ENCODE measurements at places on chromosomes 4 and X. TPM values are rescaled to one million over a fixed set of nuclear protein-coding genes. Genes with fewer than 3 reads are reported as not detected.

GRCh38 chr4:74618659-74619058, 173.7 kb downstream of the AREG start:
- DNase-seq, result peak; percentile 79

- no peak for DNase-seq
Observed at GRCh38 chrX:133674726-133675470, 259.6 kb upstream of the GPC4 start.

DNA sequence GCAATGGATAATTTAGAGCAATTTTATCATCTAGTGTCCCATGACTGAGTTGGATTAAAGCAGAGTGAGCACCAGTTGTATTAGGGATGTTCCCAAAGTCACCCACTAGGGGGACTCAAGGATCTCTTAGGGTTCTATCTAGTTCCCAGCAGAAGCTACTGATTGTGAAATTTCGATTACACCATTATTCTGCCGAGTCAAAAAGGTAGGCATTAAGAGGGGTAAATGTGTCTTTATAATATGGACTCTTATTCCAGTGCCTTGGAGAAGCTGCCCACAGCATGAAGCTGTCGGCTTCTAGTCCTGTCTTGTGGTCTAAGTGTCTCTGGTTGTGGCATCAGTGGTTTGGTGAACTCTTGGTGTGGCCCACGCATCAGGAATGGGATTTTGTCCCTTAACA, 53.3 kb downstream of the RGS12 start:
- peak; percentile 78 for DNase-seq

The ZDHHC15 gene
- total RNA-seq, result 3.6 TPM

DNA sequence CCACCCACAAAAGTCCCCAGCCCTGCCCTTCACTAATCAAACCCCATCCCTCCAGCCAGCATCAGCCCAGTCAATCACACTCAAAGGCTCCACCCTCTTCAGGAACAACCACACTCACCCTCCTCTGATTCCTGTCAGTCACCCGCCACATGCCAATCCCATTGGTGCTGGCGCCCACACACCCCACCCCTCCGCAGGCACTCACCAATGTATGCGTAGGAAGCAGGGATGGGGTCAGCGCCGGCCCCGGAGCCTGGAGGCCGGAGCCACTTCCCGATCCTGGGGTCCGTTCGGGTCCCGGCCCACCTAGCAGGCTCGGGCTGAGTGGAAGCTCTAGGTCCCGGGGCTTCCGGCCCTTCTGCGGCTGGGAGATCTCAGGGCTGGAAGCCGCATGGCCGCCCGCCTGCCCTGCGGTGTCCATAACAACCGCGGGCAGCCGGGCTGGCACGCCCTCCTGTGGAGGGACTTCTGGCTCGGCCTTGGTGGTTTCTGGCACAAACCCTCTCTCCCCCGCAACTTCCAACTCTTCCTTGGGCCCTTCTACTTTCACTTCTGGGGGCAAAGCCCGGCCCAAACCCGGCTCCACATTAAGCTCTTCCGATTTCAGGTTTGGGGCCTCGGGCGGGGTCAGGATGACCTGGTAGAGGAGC, 7.9 kb upstream of the CFP start:
- no peak for DNase-seq

The SPINK2 gene
- total RNA-seq, result not detected

DNA sequence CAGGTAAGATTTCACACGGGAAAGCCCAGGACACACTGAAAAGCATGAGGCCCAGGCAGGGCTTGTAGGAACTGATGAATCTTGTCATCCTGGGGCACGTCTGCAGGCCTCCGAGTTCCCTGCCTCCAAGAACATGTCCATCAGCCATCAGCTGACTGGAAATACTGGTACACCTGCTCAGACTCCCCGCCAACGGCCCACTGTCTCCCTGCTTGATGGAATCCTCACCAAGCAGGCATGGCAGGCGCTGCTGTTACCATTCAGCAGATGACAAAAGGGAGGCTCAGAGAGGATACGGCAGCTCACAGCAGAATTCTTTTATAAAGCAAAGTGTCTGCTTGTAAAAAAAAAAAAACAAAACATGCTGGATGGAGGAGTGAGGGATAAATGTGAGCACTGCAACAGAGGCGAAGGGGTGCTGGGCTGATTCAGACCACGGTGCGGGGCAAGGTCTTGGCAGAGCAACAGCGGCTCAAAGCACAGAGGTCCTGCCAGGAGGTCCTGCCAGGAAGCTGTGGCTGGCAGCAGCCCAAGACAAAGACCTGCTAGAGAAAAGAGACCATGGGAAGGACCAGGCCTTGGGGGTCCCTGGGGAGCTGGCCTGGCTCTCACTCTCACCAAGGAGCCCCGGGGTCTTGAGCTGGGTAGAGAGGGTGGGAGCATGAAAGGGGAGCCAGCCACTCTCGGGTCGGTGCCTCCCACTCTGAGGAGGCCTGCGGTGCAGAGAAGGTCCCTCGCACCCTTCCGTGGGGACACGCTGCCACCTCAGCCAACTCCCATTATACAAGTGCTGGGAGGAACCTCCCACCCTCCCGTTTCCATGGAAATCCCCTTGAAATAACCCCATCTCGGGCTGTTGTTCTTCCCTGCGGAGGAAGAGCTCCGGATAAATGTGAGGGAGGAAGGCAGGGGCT, 25.6 kb downstream of the PPP2R2C start:
- DNase-seq, result no peak

DNA sequence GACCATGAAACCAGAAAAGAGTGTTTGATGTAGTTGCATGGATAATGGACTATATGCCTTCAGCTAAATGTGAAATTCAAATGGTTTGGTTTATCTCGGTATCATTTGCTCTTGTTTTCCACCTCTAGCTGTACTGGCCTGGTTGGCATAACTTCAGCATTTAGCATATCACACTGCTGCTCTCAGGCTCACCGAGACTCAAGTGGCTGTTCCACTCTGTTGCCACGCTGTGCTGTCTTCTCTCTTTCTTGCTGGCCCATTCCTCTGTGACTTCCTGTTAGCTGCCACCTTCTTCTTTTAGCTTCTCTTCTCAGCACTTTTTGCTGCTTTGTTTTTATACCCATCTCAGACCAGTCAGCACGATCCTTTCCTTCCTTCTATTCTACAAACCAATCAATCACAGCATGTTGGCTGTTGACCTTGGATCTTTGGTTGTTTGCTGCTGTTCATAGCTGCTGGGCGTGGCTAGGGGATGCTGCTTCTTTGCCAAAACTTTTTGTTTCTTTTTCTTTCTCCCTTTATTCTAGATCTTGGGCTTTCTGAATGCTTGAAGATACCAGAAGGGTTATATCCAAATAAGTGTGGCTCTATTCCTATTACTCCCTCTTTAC, 24.0 kb downstream of the INTS6L start:
- no peak for DNase-seq

The QRFPR gene
- total RNA-seq, result not detected

DNA sequence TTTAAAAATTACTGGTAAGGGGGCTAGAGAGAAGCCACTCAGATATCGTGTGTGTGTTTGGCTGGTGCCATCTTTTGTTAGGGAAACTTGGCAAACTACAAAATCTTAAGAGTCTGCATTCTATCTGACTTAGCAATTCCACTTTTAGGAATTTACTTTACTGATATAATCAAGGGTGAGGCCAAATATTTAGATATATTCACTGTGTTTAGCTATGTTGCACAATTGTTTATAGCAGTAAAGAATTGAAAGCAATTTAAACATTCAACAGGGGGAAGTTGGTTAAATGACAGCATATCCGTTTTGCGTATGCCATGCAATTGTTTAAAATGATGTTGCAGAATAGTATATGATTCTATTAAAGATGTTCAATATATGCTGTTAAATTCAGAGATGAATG, 6.4 kb upstream of the HERC3 start:
- no peak for DNase-seq

The OPN1MW3 gene
- total RNA-seq, result not detected

DNA sequence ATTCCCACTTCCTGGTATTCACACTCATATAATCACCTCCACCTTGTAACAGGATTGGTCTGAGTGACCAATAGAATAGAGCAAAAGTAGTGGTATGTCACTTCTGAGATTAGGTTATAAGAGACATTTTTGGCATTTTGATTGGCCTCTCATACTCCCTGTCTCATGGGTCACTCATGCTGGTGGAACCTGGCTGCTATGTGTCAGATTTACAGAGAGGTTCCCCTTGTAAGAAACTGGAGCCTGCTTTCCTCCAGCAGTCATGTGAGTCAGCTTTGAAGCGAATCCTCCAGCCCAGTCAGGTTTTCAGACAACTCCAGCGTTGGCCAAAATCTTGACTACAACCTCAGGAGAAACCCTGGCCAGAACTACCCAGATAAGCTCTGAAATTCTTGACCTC, 2.6 kb upstream of the OTUD4 start:
- peak; percentile 26 for DNase-seq

- DNase-seq, result no peak
Observed at GRCh38 chr4:36919721-36920120, 324.8 kb upstream of the NWD2 start.

DNA sequence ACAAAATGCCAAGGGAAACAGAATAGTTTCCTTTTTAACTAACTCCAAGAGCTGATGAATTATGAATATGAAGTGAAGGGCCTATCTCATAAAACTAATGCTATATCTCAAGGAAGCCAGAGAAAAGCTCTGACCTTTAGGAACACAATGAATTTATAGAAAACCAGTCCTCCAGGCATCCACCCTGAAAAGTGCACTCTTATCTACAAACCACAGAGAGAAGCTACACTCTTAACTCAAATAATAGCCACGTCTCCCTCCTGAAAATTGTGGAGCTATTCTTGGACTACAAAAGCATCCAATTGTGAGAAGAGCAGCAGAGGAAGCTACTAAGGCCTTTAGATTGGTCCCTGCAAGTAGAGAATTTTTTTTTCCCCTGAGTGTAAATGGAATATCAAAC, 253.9 kb downstream of the IL15 start:
- DNase-seq, result no peak

- no peak for DNase-seq
Observed at GRCh38 chr4:166067915-166068314, 194.9 kb downstream of the TLL1 start.

The NSUN7 gene
- not detected for total RNA-seq

The LONRF3 gene
- total RNA-seq, result 0.19 TPM

DNA sequence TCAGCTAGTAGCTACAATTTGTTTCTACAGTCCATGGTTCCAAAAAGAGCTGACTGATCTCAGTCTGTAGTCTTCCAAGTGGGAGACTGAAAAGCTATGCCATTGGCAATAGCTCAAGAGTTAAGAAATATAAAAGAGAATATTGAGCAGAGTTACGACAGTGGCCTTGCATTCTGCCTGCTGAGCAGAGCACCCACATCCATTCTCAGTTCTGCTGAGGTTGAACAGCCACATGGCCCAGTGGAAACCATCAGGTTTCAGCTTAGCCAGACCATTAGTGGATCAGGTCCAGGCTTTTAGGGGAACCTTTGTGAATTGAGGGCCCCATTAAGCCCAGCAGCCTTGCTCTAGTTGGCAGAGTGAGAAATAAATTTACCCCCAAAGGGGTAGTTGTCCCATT, 28.1 kb downstream of the ZNF81 start:
- no peak for DNase-seq

GRCh38 chrX:108261549-108262203, 170.1 kb downstream of the ATG4A start:
- peak; percentile 65 for DNase-seq

DNA sequence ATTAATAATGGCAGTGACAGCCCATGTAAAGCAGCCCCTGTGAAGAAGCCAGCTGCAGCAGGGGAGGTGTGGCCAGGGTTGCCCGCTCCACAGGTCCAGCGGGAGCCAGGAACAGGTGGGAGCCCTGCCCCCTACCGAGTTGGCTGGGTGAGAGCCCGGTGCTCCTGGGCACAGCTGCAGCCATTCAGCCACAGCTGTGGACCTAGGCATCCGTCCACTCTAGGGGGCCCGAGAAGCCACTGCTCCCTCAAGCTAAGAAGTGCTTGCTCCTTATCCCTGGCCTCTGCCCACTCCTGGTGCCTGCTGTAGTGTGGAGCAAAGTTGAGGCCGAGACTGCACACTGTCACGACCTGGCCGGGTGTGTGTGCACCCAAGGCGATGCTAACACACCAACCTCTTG, 1469.0 kb downstream of the PCDH7 start:
- DNase-seq, result no peak

- DNase-seq, result no peak
Observed at GRCh38 chr4:102139932-102140331, 205.3 kb downstream of the SLC39A8 start.

The PABPC1L2A gene
- total RNA-seq, result not detected

DNA sequence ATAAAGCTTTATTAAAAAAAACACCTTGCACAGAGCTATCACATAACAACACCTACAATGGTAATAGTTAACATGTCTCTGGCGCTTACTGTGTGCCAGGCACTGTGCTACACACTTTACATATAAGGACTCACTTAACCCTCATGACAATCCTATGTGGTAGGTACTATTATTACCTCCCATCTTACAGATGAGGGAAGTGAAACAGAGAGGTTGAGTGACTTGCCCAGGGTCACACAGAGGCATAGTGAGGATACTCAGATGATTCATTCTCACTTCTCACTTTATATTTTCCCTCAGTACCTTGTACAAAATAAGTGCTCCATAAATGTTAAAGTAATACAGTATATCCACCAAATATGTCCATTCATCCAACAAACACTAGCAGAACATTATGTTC, 43.4 kb upstream of the IQSEC2 start:
- no peak for DNase-seq

DNA sequence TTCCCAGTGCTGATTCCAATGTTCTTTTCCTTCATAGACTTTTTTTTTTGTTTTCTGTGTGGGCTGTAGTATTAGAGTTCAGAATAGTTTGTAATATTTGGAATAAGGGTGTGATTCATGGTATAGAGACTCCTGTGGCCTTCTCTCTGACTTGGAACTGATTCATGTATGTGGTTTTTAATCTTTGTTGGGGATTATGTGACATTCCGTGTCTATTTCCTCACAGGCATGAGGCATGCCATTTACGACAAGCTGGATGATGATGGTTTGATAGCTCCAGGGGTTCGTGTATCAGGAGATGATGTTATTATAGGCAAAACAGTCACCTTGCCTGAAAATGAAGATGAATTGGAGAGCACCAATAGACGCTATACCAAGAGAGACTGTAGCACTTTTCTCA, 44.4 kb downstream of the POLR2B start:
- peak; percentile 94 for DNase-seq
